ENCODE measurements at places on chromosomes 2 and 18. TPM values are rescaled to one million over a fixed set of nuclear protein-coding genes. Genes with fewer than 3 reads are reported as not detected.

Gene PROKR1
- 0.69 TPM for total RNA-seq

DNA sequence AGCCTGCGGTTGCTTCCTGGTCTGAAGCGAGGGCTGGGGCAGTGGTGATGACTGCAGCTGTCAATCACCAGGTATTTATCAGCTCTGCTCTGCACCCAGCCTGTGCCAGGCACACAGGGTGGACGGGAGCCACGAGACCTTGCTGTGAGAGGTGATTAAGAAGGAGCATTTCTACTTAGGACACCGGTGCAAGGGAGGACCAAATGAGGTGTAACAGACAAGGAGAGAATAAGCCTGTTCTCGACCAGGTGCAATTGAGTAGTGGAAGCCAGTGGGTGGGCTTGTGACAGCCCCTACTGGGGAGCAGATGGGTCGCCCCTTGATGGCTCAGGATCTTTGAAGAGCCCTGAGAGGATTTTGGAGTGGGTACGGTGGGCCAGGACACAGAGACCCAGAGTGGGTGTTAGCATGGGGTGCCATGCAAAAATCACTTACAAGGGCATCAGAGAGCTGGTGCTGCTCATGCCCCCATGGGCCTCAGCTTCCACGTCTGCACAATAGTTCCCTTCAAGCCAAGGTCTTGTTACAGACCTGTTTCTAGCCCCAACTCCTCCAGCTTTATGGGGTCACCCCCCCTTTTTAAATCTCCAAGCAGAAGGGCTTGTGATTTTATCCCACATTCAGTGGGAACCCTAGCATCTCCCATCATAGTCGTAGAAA lies 24.6 kb downstream of the GPR55 start:
- no peak for DNase-seq

Gene SPC25
- total RNA-seq, result 11.5 TPM

- DNase-seq, result no peak
These were observed 277.3 kb upstream of the DOK6 start for GRCh38 chr18:69123421-69123820.

Gene PLA2R1
- total RNA-seq, result 17.9 TPM

GRCh38 chr2:138028538-138028937 lies 64.3 kb downstream of the HNMT start:
- DNase-seq, result no peak

GRCh38 chr2:171509945-171510731 lies 12.1 kb upstream of the CYBRD1 start:
- no peak for DNase-seq

- no peak for DNase-seq
These were observed 10.4 kb downstream of the FEZ2 start for GRCh38 chr2:36587556-36587955.

Gene TUBA4B
- not detected for total RNA-seq

GRCh38 chr2:147083664-147084063 lies 761.2 kb upstream of the ACVR2A start:
- no peak for DNase-seq

Gene HSPD1
- total RNA-seq, result 143 TPM

GRCh38 chr2:172089633-172090032 lies 4.3 kb downstream of the DLX1 start:
- DNase-seq, result no peak

GRCh38 chr2:42321452-42322064 lies 39.5 kb downstream of the COX7A2L start:
- no peak for DNase-seq

- no peak for DNase-seq
These were observed 113.0 kb upstream of the SLC1A4 start for GRCh38 chr2:64876137-64876647.

Gene FBLN7
- 4.4 TPM for total RNA-seq

Gene TNS1
- 191 TPM for total RNA-seq

DNA sequence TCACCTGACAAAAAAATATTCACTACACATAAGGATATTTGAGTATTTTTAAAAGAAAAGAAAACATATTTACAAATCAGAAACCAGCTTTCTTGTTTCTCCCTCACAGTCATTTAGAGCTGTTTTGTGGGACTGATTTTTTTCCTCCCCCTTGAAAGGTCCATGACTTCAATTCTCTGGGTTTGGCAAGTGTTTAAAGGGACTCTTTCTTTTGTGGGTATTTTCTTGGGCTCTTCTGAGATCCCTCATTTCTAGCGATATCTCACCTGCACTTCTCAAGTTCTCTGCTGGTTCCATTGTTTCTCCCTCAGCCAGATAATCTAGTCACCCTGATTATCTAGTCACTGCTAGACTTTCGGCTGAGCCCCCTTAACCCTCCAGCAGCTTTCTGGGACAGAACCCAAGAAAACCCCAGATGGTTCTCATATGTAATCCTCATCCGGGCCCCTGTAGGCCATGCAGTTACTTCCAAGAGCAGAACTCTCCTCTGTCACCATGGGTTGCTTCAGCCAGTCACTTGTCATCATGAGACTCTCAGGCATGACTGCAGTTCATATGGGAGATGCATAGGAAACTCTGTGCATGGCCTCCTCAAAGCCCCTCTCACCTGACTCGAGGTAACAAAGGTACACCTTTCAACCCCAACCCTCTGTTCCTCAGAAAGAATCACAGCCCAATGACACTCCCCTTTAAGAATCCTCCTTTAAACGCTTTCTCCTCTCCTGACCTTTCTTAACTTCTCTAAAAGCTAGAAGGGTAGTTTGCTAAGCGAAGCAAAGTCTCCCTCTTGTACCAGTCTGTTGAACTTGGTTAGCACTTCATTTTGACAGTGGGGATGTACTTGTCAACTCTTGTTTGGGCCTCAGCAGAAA lies 36.7 kb upstream of the ITGA4 start:
- DNase-seq, result no peak

Gene G6PC2
- total RNA-seq, result not detected

DNA sequence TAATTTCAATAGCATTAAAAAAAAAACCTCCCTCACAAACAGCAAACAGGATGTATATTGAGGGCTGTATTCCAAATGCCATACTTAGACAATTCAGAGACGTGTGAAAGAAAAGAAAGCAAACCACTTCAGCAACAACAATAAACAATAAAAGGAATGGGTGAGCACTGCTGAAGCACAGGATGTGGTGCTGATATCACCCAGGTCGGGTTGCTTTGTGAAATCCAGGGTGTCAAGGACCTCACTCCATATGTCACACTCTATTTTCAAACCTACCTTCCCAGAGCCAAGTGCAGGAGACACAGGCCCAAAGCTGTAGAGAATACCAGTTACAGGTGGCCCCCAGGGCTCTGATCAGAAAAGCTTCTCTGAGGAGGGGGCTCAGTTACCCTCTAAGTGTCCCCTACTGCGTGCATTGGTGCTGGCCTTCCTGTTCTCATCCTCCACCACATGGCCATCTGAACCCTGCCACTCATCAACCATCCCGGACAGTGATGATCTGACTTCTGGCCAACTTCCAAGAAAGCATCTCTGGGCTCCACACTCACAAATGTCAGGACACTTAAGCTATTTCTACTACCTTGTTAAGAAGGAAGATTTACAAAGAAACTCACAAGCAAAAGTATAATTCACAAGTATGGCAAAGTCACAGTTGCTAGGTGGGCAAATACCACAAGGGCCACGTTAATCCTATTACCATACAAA lies 363.0 kb downstream of the SS18 start:
- no peak for DNase-seq

- peak; percentile 13 for DNase-seq
These were observed 285.5 kb upstream of the LRRTM4 start for GRCh38 chr2:77807531-77808215.

DNA sequence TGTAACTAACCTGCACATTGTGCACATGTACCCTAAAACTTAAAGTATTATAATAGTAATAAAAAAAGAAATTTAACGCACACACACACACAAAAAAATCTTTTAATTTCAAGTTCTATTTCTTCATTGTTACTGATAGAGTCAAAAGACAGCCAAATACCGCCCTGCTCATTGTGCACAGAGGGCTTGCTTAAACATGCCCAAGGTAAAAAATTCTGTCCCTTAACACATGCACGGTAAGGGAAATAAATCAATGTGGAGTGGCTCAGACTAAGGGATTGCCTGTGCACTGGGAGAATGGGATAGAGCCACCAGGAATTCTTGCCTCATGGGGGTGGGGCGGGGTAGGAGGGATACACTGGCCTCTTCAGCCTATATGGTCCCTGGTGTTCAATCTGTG lies 468.0 kb downstream of the NUP35 start:
- DNase-seq, result no peak

DNA sequence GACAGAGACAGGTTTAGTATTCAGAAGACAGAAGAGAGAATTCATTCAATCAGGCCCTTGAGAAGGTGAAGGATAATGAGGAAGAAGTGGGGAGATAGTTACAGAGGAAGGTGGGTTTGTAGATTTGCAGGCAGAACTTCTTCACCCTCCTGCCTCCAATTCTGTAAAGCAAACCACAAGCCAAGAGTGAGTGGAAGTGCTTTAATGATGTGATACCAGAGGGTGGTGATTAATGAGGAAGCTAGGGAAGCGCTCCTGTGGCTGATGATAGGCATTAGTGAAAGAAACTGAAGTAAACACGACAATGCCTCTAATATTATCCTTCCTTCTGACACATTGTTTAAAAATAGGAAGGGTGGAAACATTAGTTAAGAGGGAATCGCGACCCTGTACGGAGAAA lies 78.2 kb downstream of the CAPN13 start:
- DNase-seq, result no peak

Gene PTPRN
- 1.0 TPM for total RNA-seq

Gene WBP1
- total RNA-seq, result 23.1 TPM

Gene DAW1
- 0.16 TPM for total RNA-seq

GRCh38 chr2:111118981-111119821 lies 1.5 kb upstream of the BCL2L11 start:
- DNase-seq, result no peak

GRCh38 chr18:9066358-9066757 lies 36.1 kb upstream of the NDUFV2 start:
- no peak for DNase-seq

- no peak for DNase-seq
These were observed 214.7 kb downstream of the KCNS3 start for GRCh38 chr2:18093196-18093595.

- peak; percentile 40 for DNase-seq
These were observed 792.2 kb downstream of the EPHA4 start for GRCh38 chr2:220779931-220780330.

- no peak for DNase-seq
These were observed 283.7 kb upstream of the VWC2L start for GRCh38 chr2:214127170-214127569.

- no peak for DNase-seq
These were observed 267.2 kb upstream of the HDAC4 start for GRCh38 chr2:239668042-239668441.

All from urinary bladder (tissue), 4 donors.